Thymus (tissue), 14 donors: ENCODE measurements at places on chromosomes 1 and 21. TPM values are rescaled to one million over a fixed set of nuclear protein-coding genes. Genes with fewer than 3 reads are reported as not detected.

C1orf87 gene
- 0.11 TPM for polyA plus RNA-seq

IL20 gene
- polyA plus RNA-seq: 0.66 TPM

REN gene
- polyA plus RNA-seq: 1.9 TPM

PLEKHN1 gene
- 1.7 TPM for polyA plus RNA-seq

ZNF683 gene
- polyA plus RNA-seq: 2.1 TPM

SERPINC1 gene
- polyA plus RNA-seq: 0.43 TPM

TSTD1 gene
- 149 TPM for polyA plus RNA-seq

MYOG gene
- polyA plus RNA-seq: 4.7 TPM

KCNJ15 gene
- polyA plus RNA-seq: 1.3 TPM

KHDRBS1 gene
- 124 TPM for polyA plus RNA-seq

NOS1AP gene
- 0.30 TPM for polyA plus RNA-seq

FMN2 gene
- polyA plus RNA-seq: 0.14 TPM

LPAR3 gene
- 2.2 TPM for polyA plus RNA-seq
